Esophagus squamous epithelium (tissue), 5 donors: ENCODE measurements at places on chromosomes 7 and 10. TPM values are rescaled to one million over a fixed set of nuclear protein-coding genes. Genes with fewer than 3 reads are reported as not detected.

DNA sequence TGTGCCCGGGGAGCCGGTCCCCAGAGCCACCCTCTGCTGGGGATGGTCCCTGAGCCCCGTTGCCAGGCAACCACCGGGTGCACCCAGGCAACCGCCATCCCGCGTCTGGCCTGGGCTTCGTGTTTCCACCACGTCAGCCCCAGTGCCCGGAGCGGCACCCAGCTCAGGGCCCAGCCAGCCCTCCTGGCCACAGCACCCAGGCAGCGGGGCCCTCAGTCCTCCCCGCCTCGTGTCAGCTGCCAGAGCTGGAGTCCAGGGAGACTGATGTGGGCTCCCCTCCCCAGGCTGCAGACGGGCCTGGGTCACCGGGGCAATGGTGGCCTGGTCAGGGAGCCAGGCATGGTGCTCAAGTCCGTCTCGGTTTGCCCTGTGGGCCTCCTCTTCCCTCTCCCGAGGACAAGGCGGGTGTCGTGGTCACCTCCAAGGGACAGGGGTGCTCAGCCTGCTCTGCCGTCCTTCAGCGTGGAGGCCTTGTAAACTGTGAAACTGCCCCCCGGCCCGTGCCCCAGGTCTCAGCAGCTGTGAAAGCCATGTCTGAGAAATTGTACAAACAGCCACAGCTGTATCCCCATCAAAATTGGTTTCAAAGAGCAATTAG lies 72.5 kb downstream of the MICALL2 start:
- H3K27me3 ChIP-seq = peaks cover 91% of the 10 kb centered on the region
- H3K4me1 ChIP-seq = no peaks in the 10 kb centered on the region
- H3K36me3 ChIP-seq = no peaks in the 10 kb centered on the region

DNA sequence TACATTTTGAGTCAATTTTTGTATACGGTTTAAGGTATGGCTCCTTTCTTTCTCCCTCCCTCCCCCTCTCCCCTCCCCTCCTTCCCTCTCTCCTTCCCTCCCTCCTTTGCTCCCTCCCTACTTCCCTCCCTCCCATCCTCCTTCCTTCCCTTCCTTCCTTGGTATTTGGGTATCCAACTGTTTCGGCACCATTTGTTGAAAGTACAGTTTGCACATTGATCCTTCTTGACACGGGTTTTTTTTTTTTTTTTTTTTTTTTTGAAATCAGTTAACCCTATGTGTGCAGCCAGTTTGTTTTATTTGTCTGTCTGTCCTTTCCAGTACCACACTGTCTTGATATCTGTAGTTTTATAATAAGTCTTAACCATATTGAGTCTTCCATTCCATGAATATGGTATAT lies 39.9 kb upstream of the INSYN2A start:
- no peaks in the 10 kb centered on the region for H3K4me1 ChIP-seq
- no peaks in the 10 kb centered on the region for H3K36me3 ChIP-seq
- DNase-seq = no peak

DNA sequence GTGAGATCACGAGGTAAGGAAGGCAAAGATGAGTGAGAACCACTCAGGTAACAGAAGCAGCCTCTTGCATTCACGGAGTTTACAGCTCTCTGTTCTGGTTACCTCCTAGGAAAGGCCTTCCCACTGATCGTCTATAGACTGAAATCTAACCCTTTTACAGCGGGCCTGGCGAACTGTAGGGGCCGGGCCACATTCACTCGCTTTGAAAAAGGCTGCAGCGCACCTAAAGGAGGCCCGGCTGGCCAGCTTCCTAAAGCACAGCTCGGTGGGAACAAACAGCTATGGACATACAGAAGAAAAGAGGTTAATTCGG lies 565 bp downstream of the ATP5MK start:
- H3K4me3 ChIP-seq = peak overlapping the region; percentile 88
- peak overlapping the region; percentile 92 for H3K27ac ChIP-seq
- H3K4me1 ChIP-seq = peaks cover 52% of the 10 kb centered on the region
- no peak for DNase-seq

DNA sequence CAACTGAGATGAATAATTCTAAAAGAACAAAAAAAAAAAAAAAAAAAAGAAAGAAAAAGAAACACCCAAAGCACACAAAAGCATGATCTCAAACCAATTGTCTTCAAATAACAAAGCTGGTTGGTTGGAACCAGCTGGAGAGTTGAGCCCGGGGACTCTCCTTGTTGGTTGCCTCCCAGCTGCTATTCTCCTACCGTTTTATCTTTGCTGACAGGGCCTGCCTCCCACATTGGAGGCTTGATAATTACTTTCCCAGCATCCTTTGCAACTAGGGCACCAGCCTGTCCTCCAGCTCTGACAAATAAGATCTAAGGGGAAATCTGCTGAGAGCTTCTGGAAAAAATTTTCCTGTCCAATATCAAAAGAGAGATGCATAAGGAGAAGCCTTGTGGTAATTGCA lies 6.8 kb downstream of the PON1 start:
- DNase-seq = no peak
- H3K4me3 ChIP-seq = no peak overlapping the region
- H3K36me3 ChIP-seq = no peaks in the 10 kb centered on the region

DNA sequence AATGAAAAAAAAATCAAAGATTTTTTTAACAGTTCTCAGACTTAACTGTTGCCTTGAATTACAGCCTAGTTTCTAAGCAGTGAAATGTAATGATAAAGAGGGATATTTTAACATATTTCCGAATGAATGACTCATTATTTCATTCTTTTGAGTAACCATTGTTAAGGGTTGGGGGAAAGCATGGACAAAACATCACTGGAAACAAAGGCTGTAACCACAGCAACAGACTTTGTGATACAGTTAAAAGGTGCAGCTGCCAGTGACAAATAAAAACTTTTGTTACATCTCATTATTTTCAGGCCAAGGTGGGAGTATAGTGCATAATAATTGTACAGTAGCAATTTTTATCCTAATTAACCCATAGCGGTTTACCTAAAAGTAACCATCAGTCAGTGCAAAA lies 172.6 kb downstream of the LRRTM3 start:
- H3K27ac ChIP-seq = no peak overlapping the region
- no peaks in the 10 kb centered on the region for H3K36me3 ChIP-seq
- DNase-seq = no peak
- H3K27me3 ChIP-seq = no peaks in the 10 kb centered on the region

DNA sequence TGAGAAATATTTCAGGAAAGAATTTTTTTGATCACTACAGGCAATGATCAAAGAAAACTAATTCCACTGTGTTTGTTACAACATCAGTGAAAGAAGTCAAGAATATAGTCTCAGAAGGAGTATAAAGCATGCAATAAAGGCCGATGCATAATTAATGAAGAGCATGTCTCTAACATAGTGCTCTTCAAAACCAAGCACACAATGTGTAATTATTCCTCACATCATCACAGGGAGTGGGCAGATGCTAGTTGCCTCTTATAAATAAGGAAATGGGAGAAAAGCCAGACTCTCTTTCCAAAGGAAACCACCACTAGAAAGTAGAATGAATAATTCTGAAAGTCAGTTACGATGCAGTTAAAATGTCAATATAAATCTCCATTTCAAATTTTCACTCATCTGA lies 220.1 kb downstream of the TEX36 start:
- DNase-seq = no peak
- no peaks in the 10 kb centered on the region for H3K27me3 ChIP-seq
- no peaks in the 10 kb centered on the region for H3K36me3 ChIP-seq
- H3K27ac ChIP-seq = no peak overlapping the region
- no peak overlapping the region for H3K4me3 ChIP-seq
- no peaks in the 10 kb centered on the region for H3K4me1 ChIP-seq

GRCh38 chr7:512541-513311 lies 6.9 kb downstream of the PDGFA start:
- peak overlapping the region; percentile 84 for H3K27ac ChIP-seq
- H3K4me3 ChIP-seq = no peak overlapping the region
- H3K4me1 ChIP-seq = peaks cover 69% of the 10 kb centered on the region
- no peak for DNase-seq
- peaks cover 39% of the 10 kb centered on the region for H3K36me3 ChIP-seq

DNA sequence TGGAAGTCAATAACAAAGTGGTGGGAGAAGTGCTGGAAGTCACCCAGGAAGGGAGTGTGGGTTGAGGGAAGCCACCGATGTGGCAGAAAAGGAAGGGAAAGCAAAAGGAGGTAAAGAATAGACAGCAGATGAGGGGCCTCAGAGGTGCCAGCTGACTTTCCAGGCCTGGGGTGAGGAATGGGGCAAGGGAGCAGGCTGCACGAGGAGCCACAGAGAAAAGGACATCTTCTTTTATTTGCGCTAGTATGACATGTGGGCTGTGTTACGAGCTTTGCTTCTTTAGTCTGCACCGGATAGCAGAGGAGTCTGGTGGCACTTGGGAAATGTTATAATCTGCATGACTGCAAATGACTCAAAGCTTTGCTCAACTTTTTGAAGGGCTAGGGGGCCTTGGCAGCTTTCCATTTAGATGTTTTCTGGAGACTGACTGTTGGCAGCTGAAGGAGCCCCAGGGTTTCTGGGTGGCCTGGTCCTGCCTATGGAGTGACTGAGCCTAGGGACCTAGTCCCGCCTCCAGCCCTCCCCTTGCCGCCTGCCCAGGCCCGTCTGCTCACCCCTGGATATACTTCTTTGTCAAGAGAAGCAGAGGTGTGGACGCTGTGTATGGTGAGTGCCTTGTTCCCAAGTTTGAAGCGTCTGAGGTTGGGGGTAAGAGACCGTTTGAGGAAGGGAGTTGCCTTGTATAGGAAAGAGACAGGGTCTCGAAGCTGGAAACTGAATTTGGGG lies 5.1 kb downstream of the PRXL2A start:
- peak overlapping the region; percentile 80 for H3K27ac ChIP-seq
- H3K27me3 ChIP-seq = no peaks in the 10 kb centered on the region
- H3K36me3 ChIP-seq = no peaks in the 10 kb centered on the region
- peak overlapping the region; percentile 18 for H3K4me3 ChIP-seq

GDF2 gene
- total RNA-seq = not detected

SPDYE16 gene
- not detected for total RNA-seq
